ENCODE measurements at places on chromosomes 6 and 20.

GRCh38 chr6:162116902-162117525 is 610.6 kb downstream of the PRKN start:
- no peak for DNase-seq

- no peak for DNase-seq
Observed at GRCh38 chr20:25017257-25017803, 24.8 kb upstream of the APMAP start.

DNA sequence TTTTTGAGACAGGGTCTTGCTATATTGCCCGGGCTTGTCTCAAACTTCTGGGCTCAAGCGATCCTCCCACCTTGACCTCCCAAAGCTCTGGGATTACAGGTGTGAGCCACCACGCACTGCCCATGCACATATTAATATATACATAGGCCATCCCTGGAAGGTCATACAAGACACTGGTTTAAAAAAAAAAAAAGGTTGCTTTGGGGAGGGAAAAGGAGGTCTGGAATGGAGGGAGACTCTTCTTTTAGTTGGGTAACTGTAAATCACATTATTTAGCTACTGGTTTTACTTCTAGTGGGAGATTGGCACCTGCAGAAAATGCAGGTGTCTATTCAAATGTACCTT is 4.1 kb upstream of the SNAI1 start:
- no peak for DNase-seq

- DNase-seq = no peak
Observed at GRCh38 chr6:7916959-7917358, 6.4 kb upstream of the TXNDC5 start.

DNA sequence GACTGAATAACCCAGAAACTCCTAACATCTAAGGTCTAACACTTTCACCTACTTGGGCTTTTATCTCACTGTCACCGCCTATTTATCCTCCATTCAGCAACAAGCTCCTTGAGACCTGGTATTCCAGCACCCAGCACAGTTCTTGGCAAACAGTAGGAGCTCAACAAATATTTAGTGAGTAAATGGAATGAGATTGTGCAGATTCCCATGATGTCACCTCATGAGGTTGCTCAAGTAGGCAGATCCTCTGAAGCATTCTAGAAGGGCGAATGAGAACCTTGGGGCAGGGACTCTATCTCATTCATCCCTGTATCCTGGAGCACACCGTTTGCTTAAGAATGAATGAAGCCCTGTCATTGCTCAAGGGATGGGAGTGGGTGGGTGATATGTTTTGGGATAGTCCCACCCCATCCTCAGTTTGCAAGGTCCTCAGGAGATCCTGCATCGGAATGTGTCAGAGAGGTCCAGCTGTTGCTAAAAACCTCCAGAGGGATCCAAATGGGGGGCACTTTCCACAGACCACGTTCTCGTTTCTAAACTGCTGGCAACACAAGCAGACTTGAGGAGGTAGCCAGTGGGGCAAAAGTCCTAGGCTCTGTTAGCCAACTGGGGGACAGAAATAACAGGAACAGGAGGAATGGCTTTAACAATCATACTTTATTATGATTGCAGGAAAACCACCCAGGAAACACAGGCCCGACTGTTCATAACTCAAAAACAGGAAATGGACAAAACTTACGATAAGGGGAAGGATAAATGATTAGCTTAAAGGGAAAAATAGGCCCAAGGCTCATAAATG is 42.0 kb downstream of the EDN1 start:
- DNase-seq = no peak

GRCh38 chr20:37943501-37944455 is 40.9 kb downstream of the VSTM2L start:
- no peak for DNase-seq

DNA sequence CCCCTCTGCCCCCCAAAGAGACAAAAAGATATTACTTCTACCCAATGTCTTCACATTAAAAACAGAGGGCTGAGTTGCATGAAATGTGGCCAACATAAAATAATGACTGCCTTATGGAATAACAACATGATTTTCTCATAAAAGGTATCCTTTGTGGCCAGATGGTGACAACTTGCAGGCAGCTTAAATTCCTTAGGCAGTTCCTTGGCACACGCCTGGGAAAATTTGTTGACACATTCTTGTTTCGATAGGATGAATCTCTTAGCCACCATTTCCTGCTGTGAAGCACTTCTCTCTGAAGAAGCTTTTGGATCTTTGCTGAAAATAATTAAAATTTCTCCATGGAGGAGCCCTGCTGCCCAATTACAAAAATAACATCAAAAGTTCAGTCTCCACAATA is 109.0 kb upstream of the COL21A1 start:
- DNase-seq = no peak

- no peak for DNase-seq
Observed at GRCh38 chr6:80921861-80922460, 815.5 kb downstream of the BCKDHB start.

GRCh38 chr6:146892613-146893401 is 294.0 kb downstream of the ADGB start:
- DNase-seq = no peak

DNA sequence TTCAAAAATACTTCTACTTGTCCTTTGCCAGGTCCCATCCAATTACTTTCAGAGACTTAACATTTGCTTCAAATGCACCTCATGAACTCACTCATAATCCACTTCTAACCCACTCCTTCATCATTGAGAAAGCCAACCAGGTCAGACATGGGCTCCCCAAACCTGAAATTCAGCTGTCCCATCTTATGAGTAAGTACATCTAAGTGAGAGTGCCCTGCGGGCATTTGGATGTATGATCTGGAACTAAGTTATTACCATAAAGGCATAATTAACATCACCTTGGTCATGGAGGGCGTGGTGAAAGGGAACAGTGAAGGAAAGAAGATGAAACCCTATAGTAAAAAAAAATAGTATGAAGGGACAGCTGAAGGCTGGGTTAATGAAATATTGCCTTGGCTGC is 896.8 kb downstream of the C6orf118 start:
- no peak for DNase-seq

- no peak for DNase-seq
Observed at GRCh38 chr20:59948212-59948611, 8.0 kb downstream of the FAM217B start.

DNA sequence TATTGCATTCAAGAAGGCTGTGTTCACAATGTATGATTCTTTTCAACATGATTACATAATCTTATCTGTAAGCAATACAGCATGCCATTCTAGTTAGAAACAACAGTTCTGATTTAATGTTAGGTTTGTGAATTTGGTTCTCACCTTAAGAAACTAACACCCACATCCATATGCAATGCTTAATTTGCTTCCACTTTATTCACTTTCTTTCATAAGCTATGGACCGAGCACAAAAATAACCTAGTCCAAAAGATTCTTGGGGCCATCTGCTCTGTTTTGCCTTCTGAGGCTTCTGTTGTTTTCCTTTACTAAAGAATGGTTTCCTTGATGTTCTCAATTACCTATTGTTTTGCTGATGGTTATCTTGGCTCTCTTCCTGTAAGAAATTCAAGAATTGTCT is 258.2 kb downstream of the EYS start:
- DNase-seq = no peak

Data from retinal pigment epithelial cell (primary cell).